Suppressor macrophage treated with lipopolysaccharide for 1 hour (primary cell): ENCODE measurements at places on chromosomes 2 and 18.
A peak's percentile ranks its signal among the peaks of the same experiment; 100 is the strongest.

DNA sequence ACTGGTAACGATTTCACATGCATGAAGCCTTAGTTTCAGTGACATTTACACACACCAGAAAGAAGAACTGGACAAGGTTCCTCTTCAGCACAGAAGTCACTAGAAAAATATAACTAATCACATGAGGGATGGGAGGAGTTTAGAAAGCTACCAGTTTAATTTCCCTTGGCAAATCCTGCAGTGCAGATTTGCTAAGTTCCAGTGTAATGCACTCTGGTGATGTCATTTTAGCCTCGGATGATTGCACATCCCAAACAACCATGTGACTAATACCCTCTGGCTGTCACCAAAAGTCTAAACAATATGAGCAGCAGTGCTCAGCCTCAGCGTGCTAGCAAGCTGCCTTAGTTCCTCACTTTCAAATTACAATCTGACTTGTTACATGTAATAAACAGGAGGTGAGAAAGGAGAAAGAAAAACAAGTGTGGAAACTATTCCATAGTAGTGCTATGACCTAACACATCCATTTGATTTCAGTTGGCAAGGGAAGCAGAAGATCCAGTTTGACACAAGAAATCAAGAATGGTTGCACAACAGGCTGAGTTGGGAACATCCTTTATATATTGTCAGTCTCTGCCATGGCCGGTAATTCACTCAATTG is 35.3 kb upstream of the PPP1CB start:
- peak; percentile 98 for DNase-seq

DNA sequence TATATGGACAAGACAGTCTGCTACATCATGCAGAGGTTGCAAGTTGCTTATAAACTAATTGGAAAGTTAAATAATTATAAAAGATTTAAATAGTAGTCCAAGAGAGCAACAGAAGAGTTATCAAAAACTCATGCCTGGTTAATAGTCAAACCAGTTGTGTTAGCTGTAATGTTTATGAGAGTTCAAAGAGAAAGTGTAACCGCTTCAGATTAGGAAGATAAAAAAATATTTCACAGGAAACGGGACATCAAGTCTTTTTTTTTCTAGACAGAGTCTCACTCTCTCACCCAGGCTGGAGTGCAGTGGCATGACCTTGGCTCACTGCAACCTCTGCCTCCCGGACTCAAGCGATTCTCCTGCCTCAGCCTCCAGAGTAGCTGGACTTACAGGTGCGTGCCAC is 34.6 kb upstream of the RNF125 start:
- no peak for DNase-seq

GRCh38 chr2:15560140-15560987 is 770 bp downstream of the NBAS start:
- DNase-seq = peak; percentile 10

- DNase-seq = no peak
These were observed 4.6 kb upstream of the FMNL2 start for GRCh38 chr2:152330235-152330866.

DNA sequence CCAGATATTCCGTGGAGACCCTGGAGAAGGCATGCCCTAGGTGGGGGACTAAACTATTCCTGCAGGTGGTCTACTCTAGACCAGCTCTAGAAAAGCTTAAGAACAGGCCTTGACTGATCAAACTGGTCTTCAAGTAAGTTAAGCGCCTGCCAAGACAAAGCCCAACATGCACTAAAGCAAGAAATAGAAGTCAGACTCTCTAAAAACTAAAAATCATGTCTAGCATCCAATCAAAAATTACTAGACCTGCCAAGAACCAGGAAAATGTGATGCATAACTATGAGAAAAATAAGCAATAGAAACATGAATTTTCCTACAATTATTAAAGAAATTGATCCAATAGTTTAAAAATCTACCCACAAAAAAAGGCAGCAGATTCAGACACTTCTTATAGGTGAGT is 13.6 kb downstream of the KIF1A start:
- no peak for DNase-seq

- DNase-seq = no peak
These were observed 55.3 kb downstream of the SP3 start for GRCh38 chr2:173909846-173910245.

DNA sequence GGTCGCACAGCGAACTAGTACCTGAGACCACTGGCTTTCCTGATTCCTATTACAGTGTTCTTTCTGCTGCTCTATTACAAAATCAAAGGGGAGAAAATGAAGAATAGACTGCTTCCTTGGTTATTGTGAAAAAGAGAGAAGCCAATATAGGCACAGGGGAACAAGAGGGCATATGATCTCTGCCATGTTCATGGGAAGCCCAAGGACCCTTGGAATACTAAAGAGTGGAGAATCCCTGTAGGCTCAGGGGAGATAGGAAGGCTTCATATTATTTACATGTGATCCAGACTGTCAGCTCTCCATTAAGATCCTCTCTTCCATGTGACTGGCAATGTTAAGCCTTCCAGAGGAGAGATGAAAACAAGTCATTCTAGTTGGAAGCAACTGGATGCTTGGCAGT is 135.7 kb upstream of the MYCN start:
- DNase-seq = no peak

GRCh38 chr2:224820283-224820991 is 104.3 kb upstream of the CCDC195 start:
- DNase-seq = no peak

GRCh38 chr2:10892796-10893350 is 18.9 kb upstream of the KCNF1 start:
- DNase-seq = no peak

DNA sequence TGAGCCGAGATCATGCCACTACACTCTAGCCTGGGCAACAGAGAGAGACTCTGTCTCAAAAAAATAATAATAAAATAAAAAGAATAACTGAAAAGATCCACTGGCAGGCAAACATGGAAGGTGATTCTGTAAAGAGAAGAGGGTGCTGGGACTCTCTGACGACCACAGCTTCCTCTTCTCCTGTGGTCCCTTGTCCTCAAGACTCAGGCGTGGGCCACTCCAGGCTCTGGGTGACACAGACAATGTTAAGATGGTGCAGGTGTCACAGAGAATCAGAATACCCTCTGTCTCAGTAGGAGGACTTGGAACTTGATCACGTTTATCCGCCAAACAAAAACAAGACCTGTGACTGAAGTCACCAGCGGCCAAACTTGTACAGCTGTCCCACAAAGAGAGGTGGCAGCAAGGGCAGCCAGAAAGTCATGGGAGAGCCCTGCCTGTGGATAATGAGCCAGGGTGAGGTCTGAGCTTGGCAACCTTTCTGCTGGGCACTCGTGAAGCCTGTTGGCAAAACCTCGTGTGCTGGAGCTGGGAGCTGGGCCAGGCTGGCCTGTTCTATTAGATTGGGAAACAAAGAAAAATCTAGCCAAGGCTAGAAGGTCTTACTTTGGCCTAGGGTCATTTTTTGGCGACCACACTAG is 76.4 kb upstream of the ITGA6 start:
- peak; percentile 43 for DNase-seq

DNA sequence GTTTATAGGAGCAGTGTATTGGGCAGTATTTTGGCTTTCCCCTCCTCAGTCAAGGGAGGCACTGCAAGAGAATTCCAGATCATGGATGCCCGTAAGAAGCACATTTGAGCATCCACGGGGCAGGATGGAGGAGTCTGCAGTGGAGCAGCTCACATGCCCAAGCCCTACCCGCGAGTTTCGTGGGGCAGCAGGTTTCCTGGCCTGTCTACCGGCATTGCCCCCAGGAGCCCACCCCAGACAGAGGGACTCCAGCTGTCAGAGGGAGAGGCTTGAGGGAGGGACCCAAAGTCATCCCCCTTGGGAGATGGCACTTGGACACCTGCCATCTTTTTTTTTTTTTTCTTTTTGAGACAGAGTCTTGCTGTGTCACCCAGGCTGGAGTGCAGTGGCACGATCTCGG is 31.3 kb downstream of the TMEM177 start:
- no peak for DNase-seq

- DNase-seq = no peak
These were observed 36.6 kb downstream of the UBE2F start for GRCh38 chr2:238003234-238004031.

DNA sequence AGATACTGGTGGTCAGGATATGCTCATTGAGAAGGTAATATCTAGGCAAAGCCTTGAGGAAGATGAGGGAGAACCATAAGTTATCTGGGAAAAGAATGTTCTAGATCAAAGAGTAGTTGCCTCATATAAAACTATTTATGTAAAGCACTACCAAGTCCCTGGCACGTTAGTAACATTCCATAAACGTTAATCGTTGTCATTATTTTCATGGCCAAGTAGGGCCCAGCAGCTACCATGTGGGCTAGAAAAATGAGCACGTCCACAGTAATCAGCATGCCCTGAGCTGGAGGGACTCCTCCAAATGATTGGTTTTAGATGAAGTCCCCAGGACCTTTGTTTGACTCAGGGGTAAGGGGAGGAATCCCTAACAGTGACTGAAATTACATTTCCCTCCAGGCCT is 32.7 kb upstream of the AFTPH start:
- no peak for DNase-seq

DNA sequence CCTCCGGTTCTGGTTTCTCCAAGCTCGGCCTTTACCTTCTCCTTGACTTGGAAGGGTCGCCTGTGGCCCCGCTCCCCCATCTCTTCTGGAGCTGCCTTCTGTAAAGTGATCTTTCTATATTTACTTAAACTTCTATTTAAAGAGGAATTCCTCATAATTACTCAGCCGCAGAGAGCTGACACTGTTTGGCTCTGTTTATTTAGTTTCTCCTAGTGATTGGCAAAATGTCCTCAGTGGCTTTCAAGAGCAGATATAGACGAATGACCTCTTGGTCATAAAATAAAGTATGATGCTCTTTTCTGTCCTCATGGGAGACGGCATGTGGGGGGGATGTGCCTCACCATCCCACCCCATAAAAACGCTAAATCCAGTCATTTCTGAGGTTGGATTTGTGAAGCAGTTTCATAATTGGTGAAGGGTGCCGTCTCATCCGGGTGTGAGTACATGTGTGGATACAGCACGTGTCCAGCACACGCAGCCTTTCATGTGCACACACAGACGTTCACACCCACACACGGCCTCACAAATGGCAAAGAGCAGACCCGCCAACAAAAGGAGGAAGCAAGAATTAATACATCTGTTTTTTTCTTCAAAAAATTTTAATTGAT is 43.4 kb upstream of the SMAD7 start:
- DNase-seq = peak; percentile 55

- DNase-seq = no peak
These were observed 78.6 kb downstream of the ASB1 start for GRCh38 chr2:238505119-238505891.

- peak; percentile 67 for DNase-seq
These were observed 647 bp downstream of the PSME4 start for GRCh38 chr2:53969968-53970723.

DNA sequence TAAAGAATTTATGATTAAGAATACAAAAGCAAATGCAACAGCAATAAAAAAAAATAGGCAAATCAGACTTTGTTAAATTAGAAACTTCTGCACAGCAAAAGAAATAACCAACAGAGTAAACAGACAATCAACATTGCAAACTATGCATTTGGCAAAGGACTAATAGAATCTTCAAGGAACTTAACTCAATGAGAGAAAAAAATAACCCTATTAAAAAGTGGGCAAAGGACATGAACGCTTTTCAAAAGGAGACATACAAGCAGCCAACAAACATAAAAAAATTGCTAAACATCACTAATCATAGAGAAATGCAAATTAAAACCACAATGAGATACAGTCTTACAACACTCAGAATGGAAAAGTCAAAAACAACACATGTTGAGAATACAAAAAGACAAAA is 166.0 kb upstream of the DSEL start:
- no peak for DNase-seq

DNA sequence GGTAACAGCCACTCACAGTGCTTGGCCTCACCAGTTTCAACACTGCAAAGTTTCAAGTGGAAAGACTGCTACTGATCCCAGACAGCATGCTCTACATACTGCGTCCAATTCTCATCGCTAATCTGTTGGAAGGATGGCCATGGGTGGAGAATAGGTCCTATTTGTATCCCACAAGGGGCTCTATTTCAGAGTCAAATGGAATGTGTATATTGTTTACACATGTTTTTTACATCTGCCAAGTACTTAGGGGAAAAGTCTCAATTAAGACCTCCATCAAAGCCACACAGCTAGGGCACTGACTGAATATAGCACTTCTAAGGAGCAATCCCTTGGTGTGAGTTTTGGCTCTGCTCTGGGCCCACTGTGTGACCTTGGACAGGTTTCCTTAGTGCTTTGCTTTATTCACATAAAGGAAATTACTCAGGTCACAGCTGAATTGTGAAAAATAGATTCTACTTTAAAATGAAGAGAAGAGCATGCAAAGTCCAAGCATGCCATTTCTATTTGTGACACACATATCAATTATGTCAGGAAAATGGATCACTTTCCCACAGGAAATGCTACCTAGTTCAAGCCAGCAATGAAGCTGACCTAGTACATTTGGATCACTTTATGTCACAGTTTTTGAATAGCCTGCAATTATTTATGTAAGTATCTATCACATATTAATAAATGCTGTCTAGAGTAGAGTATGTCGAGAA is 112.9 kb upstream of the STK17B start:
- no peak for DNase-seq

DNA sequence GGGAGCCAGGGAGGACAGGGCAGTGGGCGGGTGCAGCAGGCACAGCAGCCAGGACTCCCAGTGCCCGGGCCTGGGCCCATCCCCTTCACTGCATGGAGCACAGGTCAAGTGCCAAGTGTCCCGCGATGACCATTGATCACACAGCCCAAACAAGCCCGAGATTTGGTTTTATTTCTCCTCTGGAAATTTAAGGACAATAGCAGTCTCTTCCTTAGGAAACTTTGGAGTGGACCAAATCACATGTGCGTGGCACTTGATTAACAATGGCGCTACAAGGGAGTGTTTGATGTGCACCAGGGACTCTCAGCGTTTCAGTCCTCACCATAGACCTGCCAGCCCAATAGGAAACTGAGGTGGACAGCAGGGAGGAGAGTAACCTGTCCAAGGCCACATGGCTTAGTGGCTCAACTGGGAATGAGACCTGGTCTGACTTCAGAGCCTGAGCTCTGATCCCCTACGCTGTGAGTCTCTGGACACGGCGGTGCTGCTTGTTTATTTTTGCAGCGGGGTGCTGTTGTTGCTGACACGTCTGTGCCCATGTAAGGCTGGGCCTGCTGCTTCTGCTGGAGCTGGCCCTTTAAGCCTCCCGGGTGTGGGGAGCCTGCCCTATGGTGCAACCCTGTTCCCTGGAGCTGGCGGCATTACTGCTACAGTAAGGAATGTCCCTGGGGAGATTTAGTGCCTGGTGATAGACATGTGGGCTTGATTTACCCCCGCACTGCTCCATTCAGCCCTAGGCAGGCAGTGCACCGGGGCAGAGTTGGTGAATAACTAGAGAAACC is 194.2 kb downstream of the INHBB start:
- no peak for DNase-seq

- no peak for DNase-seq
These were observed 514.8 kb upstream of the MYT1L start for GRCh38 chr2:2845806-2846315.

GRCh38 chr2:238098901-238099713 is 1.0 kb upstream of the ESPNL start:
- peak; percentile 66 for DNase-seq

GRCh38 chr2:33636001-33636400 is 36.9 kb upstream of the FAM98A start:
- DNase-seq = no peak
